Activated T-cell treated with anti-CD3 and anti-CD28 coated beads, Interleukin-2, amount 50 U/mL, for 24 hours (primary cell): ENCODE measurements at places on chromosomes 1 and 21.
A peak's percentile ranks its signal among the peaks of the same experiment; 100 is the strongest.

- DNase-seq: no peak
Observed at GRCh38 chr1:24867084-24867870, 62.8 kb downstream of the RUNX3 start.

DNA sequence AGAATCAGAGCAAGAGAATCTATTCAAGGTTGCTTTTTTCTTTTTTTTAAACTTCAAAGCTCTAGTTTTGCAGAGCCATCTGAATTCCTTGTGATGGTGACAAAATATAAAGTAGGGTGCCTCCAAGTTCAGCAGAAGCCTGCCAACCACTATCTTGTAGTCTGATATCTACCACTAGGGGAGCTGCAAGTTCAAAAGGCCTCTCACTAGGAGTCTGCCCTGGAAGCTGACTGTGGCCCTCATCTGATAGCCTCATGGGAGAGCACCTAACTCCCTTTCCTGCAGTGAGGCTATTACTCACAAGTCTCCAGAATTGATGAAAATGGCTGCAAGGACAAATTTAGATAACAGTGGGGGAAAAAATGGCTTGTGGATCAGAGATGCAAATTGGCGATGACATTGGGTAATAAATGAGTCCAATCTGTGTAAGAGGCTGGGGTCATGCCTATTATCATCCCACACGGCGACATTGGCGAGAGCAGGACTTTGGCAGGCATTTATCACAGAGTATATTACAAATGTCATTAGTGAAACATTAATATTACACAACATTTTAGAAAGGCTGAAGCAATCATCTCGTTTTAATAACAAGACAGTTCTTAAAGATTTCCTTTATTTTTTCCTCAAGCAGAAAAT is 10.7 kb upstream of the ZP4 start:
- no peak for DNase-seq

GRCh38 chr21:28892199-28893111 is 100.2 kb downstream of the LTN1 start:
- no peak for DNase-seq

DNA sequence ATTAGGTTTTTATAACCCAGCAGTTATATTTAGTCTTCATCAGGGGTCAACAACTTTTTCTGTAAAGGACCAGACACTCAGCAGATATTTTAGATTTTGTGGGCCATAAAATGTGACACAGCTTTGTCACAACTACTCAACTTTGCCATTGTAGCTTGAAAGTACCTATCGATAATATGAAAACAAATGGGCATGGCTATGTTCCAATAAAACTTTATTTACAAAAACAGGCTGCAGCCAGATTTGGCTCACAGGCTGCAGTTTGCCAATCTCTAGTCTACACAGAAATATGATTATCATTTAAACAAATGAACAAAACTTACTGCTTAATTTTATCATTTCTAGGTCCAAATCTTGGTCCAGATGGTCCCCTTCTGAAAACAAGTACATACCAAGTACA is 23.0 kb downstream of the VAMP4 start:
- DNase-seq: no peak

DNA sequence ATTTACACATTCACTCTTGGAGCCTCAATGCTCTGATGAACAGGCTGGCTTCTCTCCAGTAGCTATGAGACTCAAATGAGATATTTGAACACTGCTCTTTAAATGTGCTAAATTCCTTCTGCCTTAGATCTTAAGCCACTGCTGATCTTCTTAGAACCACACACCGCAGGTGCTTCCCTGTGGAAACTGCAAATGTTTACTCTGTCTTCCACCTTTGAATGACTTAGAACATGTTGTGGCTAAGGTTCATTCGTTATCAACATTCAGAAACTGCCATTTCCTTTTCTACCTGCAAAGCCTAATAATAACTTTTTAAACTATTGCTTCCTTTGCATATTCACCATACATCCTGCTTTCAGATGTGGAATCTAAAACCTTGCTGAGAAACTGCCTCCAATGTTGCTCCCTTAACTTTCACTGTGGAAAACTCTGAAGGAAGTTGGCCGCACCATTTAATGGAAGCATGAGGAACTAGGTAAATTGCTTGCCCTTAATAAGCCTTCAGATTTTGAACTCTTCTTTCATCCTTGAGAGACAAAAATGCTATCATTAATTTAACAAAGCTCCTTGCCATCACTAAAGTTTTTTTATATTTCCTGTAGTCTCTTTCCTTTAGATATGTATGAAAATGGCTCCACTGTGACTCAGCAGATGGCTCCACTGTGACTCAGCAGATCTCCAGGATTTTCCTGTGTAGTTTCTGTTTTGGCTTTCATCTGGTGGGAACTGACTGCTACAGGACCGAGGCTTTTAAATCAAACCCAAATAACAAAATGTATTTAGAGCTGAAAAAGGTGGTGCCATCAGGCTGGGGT is 143.8 kb downstream of the TNFSF18 start:
- DNase-seq: no peak

GRCh38 chr1:92749024-92749634 is 35.8 kb downstream of the EVI5 start:
- no peak for DNase-seq

DNA sequence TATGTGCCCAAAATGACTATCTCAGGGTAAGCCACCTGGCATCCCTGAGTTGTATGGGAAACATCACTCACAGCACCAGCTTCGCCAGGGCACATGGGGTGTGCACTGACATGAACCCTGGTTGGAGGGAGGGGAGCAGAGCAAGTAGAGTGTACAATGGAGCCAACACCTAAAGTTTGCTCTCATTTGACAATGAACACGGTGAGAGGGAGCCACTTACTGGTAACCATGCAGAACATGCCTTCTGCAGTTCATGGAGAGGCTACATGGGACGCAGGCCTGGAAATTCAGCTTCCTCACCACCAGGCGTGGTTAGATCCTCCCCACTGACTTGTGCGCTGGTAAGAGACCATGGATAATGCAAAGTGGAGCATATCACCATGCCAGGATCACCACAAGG is 10.0 kb upstream of the CPLANE2 start:
- DNase-seq: no peak

- DNase-seq: no peak
Observed at GRCh38 chr1:147334292-147334691, 91.8 kb downstream of the CHD1L start.

DNA sequence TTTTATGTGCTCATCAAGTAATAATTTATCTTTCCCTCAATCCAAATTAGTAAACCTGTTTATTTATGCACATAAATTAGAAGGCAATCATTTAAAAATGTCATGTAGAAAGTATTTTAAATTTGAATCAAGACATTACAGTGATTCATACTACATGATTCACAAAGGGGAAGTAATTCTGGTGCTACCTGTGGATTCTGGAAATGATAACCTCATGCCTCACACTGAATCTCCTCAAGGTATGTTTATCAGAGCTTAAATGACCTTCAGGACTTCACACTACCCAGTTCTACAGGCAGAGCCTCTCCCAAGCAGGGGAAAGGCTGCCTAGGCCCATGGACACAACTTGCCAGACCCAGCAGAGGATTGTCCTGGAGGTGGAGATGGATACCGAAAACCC is 25.2 kb upstream of the TDRD10 start:
- no peak for DNase-seq

DNA sequence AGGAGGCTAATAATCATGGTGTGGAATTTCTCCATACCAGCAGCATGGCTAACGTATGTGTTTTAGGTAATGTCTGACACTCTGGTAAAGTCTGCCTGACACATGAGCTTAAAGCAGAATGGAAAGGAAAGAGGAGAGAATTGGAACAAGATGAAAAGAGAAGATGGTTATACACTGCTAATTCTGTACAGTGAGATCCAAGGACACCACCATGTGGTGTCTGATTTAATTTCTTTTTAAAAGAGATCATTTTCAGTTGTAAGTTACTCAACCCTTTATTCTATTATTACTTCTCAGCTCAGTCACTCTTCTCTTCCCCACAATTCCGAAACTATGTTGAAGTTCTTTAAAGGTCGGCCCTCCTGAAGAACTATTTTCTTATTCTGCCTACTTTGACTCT is 15.6 kb downstream of the PRKAB2 start:
- no peak for DNase-seq

DNA sequence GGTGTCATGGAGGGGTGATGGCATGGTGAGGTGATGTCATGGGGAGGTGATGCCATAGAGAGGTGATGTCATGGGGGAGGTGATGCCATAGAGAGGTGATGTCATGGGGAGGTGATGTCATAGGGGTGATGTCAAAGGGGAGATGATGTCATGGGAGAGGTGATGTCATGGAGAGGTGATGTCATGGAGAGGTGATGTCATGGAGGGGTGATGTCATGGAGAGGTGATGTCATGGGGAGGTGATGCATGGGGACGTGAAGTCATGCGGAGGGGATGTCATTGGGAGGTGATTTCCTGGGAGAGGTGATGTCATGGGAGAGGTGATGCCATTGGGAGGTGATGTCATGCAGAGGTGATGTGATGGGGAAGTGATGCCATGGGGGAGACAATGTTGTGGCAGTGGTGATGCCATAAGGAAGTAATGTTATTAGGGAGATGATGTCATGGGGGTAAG is 92.1 kb upstream of the C1orf174 start:
- DNase-seq: no peak

- DNase-seq: no peak
Observed at GRCh38 chr1:20301463-20302107, 10.9 kb downstream of the VWA5B1 start.

DNA sequence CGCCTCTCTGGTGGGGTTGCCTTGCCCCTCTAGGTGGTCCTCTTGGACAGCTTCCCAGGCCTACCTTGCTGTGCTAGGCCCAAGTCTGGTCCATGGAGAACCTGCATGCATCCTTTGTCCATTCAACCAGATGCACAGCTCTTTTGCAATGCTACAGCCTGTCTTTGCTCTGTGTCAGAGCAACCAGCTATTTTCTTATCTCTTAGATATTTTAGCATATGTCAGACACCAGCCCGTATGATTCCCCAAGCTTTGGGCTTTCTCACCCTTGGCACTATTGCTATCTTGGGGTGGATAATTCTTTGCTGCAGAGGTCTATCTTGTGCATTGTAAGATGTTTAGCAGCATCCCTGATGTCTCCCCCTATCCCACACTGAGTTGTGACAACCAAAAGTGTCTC is 32.3 kb downstream of the TNN start:
- DNase-seq: no peak

- no peak for DNase-seq
Observed at GRCh38 chr1:157695417-157695816, 5.2 kb downstream of the FCRL3 start.

DNA sequence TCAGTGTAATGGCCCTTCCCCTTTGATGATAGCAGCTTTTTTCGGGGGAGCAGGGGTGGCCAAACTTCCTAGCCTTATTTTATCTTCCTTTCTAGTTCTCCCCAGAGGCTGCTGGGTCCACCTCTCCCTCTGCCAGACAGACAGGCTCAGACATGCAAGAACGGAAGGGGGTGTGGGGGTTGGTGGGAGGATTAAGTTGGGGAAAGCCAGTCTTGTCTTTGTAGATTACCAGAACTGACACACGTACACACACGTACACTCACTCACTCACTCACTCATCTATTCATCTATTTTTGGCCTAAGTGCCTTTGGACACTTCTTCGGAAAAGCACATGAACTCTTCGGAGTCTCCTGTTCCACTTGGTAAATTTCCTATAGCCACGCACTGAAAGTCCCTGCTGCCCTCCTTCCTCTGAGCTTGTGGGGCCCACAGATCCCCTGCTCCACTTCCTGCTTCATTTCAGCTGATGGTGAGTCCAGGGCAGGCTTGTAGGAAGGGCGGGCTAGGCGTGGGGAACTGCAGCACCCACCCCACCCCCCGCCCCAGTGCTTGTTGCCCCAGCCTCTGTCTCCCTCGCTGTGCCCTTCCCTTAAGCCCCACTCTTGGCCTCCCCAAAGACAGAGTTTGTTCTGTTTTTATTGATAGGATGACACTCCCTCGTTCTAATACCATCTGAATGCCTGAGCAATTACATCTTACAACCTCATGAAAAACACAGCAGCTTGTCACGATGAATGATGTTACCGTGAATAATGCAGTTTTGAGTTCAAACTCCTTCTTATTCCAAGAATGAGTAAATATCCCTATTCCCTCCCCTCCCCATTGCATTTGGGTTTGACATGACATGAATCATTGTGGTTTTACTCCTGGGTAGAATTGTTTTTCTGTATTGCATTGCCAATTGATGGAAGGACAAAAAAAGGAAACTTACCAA is 60.7 kb upstream of the ATP5PO start:
- peak; percentile 66 for DNase-seq

DNA sequence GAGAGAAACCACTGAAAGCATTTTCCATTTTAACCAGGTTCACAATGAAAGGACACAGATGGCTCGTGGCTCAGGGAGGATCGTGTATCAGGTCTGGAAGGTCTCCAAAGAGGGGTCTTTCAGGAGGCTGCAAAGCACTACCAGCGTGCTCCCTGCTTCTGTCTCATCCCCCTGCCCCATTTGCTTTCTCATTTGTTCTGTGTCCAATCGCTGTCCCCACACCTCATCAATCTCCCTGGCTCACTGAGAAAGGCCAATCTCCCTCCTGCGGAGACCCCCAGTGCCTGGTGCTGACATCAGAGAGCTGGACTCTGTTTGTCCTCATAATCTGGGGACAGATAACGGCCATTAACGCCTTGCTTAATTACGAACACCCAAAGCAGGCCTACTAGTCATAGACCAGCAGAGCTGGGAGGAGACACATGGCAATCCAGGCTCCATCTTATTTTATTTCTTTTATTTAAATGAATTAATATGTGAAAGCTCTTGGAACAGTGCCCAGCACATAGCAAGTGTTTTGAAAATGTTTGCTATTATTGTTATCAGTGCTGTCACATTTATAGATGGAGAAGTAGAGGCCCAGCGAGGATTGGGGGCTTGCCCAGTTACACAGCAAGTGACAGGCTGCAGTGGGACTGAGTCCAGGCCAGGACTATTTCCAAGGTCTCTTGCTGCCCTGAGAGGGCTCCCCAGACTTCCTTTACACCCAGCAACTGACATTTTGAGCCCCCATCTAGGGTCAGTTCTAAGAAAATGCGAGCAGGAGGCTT is 341.0 kb upstream of the USP24 start:
- DNase-seq: no peak

DNA sequence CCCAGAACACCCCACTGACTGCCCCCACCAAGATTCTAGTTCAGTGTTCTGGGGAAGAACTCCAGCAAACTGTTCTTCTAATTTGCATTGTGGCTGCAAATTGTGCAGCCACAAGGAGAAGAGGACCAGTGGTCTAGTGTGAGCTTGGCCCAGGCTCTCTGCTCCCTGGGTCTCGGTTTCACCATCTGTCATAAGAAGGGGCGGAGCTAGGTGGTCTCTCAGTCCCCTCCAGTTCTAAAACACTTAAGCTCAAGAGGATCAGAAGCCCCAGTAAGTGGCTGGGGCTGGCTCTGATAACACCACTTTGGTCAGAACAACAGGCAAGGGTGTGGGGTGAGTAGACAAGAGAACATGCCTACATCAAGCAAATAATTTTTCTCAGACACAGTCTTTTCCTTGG is 99.9 kb downstream of the BEND5 start:
- DNase-seq: no peak

GRCh38 chr1:61639608-61640336 is 85.2 kb downstream of the TM2D1 start:
- no peak for DNase-seq

DNA sequence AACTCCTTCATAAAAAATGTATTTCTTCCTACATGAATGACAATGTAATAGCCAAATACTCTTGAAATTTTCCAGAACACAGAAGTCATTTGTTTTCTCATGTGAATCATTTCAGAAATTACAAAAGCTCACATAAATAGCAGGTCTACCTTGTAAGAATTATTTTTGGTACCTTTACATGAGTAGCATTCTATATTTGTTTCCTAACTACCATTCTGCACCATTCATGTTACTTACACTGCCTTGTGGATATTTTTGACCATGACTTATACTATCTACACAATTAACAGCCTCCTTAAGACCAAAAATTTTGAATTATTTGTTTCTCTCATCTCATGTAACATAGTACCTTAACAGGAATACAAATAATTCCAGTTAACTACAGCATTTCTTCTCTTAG is 109.6 kb downstream of the ENAH start:
- no peak for DNase-seq
